ENCODE measurements at places on chromosomes 7 and 10.

GRCh38 chr10:33492701-33493345 lies 158.4 kb upstream of the NRP1 start:
- no peak for DNase-seq

DNA sequence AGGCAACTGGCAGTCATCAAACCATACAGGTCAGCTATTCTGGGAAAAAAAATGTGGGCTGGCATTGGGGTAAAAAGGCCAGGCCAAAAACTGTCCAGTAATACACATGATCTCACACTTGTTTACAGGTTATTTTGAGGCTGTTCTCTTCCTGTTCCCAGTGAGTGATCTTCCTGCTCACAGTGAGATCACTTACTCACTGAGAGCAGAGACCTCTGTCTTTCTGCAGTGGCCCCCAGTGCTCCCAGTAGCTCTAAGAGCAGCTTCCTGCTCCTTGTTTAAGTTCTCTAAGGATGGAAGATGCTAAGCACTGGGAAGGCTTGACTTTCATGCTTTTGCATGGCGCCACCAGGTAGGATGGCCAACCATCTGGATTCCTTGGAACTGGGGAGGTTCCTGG lies 93.5 kb upstream of the KIAA1217 start:
- DNase-seq, result no peak

GRCh38 chr10:4784667-4785333 lies 41.2 kb upstream of the AKR1E2 start:
- DNase-seq, result no peak

DNA sequence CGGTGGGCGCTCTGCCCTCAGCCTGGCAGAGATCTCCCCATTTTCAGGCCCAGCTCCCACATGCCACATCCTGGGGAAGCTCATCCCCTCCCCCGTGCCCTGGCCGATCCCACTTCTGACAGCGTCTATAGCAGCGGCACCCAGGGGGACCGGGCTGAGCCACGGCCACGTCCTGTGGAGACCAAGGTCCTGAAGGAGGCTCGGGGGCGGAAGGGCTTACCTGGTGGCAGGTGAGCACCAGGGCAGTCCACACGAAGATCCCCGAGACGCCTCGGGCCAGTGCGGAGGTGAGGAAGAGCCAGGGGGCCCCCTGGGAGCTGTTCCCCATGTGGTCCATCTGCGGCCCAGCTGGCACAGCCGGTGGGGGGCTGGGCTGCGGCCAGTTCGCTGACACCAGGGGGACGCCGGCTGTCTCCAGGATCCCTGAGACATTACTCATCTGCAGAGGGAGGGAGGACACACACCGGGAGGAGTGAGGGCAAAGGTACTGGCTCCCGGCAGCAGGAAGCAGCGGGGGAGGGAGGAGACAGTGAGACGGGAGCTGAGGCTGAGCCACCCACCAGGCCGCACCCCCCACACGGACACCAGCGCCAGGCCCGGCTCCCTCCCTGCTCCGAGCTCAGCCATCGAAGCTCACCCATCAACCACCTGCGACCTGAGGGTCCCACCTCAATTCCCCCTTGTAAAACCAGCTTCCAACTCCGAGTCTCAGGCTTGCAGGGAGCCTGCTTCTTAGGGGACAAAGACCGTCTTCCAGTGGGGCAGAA lies 776 bp downstream of the TMEM184A start:
- DNase-seq, result peak; percentile 81

DNA sequence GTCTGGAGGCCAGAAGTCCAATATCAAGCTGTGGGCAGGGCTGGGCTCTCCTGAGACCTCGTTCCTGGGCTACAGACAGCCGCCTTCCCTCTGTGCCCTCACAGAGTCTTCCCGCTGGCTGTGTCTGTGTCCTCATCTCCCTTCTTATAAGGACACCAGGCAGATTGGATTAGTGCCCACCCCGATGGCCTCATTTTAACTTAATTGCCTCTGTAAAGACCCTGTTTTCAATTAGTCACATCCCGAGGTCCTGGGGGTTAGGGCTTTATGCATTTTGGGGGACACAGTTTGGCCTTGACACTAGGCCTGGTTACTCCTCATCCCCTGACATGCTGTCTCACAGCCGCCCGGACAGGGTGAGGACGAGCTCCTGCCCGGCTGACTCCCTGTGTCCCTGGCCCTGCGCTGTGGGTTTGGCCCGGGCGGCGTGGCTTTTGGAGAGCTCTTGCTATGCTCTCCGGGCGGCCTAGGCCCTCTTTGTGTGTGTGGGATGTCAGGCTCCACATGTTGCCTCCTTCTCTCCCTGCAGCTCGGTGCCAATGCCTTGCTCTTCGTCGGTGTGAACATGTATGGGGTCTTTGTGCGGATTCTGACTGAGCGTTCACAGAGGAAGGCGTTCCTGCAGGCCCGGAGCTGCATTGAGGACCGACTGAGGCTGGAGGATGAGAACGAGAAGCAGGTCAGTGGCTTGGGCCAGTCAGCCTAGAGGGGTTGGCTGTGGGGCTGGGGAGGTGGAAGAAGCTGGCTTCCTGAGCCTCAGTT lies 18.2 kb downstream of the ADCY1 start:
- no peak for DNase-seq

DNA sequence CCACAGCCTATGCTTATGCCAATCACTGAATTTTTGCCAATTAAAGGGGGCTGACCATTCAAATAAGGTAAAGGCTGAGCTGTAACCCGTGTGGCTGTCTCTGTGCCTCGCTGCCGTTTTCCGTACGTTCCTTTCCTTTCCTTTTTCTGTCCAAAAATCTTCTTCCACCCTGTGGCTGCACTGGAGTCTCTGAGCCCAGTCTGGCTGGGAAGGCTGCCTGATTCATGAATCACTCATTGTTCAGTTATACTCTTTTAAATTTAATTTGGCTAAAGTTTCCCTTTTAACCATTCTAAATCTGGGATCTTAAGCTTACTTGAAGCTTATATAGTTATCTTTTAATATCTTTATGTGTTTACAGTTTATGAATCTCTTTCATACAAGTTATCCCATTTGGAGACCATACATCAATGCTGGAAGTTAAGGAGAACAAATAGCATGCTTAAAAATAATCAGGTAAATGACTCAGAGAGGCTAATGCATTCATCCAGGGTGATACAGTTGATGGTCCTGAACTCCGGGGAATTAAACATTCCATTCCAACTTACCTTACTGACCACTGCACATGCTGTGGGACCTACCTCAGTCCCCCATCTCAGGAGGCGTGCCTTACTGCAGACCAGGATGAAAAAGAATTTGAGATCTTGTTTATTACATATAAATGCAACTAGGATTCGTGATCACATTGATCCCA lies 385.3 kb upstream of the ADARB2 start:
- no peak for DNase-seq

GRCh38 chr7:6256677-6257535 lies 15.5 kb downstream of the CYTH3 start:
- no peak for DNase-seq

GRCh38 chr10:122864194-122864592 lies 15.2 kb downstream of the FAM24B start:
- DNase-seq, result no peak

DNA sequence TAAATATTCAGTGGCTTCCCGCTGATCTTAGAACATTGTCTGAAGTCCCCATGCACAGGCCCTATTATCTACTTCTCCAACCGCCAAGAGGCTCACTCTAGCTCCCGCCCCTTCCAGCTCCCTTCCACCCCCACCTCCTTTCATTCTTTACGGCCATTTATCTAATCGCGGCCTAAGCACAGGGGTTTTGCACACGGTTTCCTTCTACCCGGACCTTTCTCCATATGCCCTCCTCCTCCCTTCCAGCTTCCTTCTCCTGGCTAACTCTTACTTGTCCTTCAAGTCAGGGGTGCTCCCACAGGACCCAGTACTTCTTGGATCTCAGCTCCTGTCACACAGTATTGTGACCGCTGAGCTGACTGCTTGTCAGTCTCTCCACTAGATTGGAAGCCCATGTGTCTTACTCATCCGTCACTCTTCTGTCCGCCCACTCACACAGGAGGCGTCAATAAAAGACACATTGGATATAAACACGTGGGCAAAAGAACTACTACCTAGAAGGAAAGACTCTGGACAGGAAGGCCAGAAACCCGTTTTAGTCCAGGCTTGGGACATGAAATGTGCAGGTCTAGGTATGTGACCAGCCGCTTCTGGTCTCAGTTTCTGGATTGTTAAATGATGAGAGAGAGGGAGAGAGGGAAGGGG lies 20.2 kb upstream of the HPS1 start:
- no peak for DNase-seq

DNA sequence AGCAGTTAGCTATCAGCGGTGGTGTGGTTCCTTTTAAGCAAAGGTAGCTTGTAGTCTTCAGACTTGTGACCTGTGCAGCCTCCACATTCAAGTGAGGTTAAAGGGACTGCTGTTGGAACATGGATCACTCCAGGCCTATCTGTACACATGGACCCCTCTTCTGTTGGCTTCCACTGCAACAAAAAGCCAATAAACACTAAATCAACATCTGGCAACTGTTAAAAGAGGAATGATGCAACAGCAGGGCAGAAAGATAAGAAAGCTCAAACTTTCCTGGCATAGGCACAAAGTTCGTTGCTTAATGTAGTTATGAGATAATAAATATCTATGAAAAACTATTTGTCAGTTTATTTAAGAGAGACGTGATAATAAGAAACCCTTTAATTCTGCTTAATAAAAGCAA lies 4.0 kb upstream of the MINPP1 start:
- DNase-seq, result no peak

All from right kidney (tissue), 9 donors.